NCI-H774 (cell line): ENCODE measurements at places on chromosomes 12 and 14.

DNA sequence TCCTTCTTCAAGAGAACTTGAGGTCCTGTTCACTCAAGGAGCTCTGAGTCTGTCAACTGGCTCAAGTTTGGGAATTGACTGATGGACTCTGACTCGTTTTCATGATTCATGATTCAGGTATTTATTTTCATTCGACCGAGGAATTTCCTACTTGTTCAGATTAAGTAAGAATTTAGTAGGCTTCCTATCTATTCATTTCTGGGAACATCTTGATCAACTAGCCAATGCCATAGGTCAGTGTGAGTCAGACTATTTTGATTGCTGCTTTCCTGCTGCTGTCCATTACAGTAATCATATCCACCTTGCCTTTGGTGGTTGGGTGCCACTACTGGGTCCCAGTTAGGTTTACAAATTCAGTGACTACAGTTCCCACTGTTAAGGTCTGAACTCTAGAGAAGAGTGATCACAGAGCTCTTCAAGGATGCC, 6.1 kb downstream of the FAM186A start:
- DNase-seq = no peak

DNA sequence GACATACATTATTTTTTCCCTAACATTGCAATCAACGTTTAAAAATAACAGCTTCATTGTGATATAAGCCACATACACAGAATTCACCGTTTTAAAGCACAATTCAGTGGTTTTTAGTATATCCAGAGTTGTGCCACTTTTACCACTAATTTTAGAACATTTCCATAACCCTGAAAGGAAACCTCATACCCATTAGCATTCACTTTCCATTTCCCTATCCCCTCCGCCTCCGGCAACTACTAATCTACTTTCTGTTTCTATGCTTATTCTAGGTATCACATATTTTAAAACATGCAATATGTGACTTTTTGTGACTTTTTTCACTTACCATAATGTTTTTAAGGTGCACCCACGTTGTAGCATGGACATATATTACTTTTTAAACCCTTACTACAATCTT, 55.6 kb upstream of the ISM2 start:
- DNase-seq = no peak

- DNase-seq = no peak
Observed at GRCh38 chr14:71550367-71550766, 381.9 kb upstream of the RGS6 start.

DNA sequence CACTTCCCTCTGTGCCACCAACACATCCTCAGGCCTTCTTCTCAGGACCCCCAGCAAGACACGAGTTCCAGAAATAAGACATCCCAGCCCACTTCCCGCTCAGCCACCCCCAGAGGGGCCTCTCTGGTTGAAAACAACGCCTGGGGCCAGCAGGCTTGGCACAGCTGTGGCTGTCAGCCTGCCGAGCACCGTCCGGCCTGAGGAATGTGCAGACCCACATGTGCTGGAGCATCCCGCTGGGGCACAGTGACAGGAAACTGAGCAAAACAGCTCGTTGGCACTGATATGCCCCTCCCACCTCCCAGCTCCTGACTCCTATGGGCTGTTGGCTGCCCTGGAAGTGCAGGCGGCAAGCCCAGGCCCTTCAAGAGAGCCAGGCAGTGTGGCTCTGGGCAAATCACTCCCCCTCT, 1.4 kb downstream of the SYNE3 start:
- DNase-seq = no peak

DNA sequence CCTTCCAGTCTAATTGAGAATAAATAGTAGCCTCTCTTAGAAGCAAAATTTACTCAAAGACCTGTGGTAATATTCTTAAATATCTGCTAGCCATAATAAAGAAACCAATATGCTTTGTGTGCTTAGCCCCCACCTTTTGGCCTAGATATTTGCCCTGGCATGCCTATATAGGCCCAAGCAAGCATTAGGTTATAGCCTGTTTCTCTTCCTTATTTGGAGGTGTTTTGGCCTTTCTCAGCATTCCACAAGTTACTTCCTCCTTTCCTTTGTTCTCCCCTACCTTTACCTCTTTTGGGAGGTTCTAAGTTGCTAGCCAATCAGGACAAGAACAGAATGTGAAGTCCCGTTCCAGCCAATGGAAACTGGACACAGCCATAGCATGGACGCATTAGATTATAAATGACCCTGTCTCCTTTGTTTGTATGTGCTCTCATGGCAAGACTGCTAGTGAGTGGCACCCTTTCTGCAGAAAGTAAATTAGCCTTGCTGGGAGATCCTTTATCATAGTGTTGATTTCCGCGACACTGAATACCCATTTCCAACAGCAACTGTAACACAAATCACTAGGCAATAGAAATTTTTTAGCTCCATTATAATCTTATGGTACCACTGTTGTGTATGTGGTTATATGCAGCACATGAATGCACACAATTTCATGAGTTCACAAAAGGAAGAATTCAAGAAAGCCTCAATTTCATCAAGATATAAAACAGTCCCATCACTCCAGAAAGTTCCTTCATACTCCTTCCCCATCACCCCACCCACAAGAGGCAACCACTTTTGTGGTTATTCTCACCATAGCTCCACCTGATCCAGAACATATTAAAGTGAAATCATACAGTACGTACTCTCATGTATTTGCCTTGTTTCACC, 37.6 kb downstream of the CEP83 start:
- no peak for DNase-seq

- no peak for DNase-seq
Observed at GRCh38 chr12:92030618-92031017, 115.0 kb downstream of the BTG1 start.

DNA sequence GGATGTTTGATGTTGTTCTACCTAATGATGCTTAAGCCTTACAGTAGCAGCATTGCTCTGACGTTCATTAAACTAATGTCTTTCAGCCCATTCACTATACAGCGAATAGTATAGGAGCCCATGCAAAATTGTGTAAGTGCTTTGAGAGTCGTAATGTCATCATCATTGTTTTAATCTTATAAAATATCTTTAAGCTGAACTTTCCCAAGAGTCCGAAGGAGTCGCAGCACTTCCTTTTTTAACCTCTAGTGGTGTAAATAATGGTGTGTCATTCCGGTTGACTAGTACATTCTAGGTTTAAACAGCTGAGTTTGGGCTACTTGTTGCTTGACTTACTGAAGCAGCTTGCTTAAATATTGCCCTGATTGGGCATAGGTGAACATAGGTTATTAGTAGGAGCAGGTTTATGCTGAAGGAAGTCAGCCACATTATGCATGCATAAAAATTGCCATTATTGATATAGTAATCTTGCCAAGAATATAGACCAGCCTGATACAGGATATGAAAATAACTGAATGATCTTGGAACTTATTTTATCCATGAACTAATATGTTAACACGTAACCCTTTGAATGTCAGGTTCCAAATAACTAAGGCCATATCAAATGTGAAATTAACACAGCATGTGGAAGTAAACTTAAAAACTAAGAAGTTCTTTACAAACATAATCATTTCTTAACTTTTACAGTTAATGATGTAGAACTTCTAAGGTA, 2.6 kb downstream of the WNK1 start:
- DNase-seq = peak; percentile 13

GRCh38 chr14:62123961-62124360, 361.7 kb downstream of the SNAPC1 start:
- no peak for DNase-seq

DNA sequence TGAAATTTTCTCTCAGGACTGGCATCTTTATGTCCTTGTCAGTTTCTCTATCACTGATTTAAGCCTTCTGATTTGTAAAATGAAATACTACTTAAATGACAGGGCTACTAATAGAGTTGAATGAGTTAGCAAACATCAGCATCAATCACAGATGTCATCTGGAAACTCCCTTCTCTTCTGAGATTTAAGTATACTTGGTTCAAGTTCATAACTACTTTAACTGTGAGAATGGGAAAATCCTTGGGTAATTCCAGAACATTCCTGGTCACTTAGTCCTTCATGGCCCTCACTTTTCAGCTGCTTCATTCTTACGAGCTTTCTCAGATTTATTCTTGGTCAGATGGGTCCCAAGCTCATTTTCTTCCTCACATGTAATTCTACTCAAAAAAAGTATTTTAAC, 1655.3 kb upstream of the FLRT2 start:
- DNase-seq = no peak

DNA sequence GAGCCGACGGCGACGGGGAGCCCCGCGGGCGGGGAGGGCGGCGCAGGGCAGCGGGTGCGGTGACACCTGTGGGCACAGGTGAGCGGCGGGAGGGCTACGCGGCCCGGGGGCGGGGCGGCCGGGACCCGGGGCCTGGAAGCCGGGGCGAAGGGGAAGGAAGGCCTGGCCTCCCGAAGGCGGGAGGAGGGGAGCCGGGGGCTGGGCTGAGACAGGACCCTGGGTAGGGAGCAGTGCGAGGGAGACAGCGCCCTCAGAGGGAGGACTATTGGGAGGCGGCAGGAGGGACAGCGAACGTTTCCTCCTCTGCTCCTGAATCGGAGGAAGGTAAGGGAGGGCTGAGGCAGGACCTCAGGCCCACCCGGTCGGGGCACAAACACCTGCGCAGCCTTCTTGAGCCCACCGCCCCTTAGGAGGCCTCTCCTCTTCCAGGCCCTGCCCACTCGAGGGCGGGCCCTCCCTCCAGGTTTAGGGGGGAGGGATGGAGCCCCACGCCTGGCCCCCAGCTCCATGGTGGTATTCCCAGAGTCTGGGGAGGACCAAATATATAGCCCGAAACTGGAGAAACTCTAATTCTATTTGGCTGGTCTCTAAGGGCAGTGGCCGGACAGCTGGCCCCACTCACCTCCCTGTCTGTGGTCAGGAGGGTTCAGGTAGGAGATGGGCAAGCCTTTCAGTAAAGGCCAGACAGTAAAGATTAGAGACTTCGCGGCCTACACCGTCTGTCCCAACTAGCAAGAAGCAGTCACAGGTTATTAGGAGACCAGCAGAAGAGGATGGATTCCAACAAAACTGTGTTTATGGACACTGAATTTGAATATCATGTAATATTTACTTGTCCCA, 509 bp downstream of the PLEKHG6 start:
- no peak for DNase-seq

DNA sequence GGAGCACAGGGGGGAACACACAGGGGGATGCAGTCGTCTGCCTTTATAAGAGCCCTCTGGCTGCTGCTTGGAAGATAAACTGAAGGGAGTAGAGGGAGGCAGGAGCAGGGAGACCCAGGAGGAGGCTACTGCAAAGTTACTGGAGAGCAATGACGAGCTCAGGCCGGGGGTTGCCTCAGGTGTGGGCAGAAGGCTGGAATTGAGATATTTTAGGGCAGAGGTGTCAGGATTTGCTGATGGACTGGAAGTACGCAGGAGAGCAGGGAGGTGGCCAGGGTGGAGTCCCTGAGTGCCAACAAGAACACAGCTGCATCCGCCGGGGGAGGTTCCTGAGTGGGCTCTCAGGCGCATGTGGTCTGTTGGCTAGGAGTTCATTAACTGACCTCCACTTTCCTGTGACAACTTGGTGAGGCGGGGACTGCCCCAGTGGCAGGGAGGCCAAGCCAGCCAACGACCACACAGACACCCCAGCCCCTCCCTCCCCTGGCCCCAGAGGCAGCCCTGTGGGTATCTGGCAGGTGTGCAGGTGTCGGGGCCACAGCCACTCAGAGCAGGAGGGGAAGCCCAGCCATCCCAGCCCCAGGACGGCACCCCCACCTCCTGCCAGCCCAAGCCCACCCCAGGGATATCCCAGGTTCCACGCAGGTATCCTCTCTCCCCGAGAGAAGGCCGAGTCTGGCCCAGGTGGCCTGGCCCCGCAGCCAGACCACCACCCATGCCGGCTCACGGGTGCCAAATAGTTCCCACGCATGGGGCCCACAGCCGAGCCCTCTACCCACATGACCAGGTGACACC, 85.4 kb downstream of the NCOR2 start:
- no peak for DNase-seq

DNA sequence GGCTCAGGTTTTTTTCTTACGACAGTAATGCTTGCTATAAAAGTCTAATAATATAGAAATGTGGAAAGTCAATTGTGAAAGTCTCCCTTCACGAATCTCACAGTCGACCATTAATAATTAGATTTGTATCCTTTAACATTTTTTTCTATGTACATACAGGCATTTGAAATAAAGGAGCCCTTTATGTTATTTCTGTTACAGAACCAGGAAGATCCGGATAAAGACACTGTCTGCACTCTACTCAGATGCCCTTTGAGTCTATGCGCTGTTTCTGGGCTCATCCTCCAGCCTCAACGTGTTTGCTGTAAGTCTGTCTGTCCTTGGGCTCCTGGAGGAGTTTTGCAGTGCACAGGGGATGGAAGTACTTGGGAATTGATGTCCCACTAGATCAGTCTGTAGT, 212.2 kb upstream of the ATP2B1 start:
- DNase-seq = no peak

GRCh38 chr12:100391856-100392255, 35.0 kb downstream of the SLC17A8 start:
- no peak for DNase-seq

DNA sequence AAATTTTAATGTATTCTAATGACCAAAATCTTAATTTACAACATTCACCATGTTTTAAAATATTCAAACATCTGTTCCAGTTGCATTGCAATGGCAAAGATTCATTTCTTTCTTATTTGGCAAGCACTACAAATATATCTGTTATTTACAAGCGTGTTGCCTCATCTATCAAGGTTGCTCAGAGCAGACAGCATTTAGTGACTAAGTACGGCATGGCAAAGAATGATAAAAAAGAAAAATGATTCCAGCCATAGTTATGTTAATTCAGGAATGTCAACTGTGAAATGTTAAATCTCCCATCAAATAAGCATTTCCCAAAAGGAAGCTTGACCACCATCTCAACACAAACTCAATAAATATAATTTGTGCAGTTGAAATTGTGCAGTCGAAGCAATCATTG, 312.1 kb downstream of the SEC23A start:
- no peak for DNase-seq

DNA sequence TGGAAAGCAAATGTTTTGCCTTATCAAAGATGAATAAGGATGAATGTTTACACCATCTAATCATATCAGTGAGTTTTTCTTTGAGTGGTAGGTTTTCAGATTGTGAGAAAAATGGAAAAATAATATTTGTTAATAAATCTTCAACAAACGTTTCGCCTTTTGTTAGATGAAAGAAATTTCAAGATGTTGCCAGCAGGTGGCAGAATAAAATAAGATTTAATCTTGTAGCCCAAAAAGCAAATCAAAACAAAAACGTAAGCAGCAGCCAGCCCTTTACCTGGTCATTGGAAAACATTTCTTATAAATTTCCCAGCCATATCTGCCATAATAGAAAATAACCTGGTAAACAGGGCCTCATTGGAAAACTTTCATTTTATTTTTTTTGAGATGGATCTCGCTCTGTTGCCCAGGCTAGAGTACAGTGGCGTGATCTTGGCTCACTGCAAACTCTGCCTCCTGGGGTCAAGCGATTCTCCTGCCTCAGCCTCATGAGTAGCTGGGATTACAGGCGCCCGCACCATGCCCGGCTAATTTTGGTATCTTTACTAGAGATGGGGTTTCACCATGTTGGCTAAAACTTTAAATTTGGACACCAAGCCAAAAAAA, 15.4 kb upstream of the TMEM120B start:
- peak; percentile 53 for DNase-seq

DNA sequence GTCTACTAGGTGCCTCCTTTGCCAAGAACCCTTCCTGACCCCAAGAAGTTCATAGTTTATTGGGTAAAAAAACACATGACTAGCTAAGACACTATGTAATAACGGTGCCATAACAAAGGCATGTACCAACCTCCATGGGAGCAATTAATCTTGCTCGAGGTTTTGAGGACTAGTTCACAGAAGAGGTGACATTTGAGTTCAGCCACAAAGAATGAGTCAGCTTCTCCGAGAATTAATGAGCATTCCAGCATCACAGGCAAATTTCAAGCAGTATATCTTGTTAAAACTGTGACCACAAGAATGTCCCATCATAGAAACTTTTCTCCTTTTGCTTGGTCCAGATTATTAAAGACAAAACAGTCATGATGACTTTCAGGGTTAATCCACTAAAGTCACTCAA, 113.0 kb upstream of the RAP1B start:
- DNase-seq = no peak

GRCh38 chr14:94044476-94045091, 18.4 kb downstream of the OTUB2 start:
- DNase-seq = no peak
